ENCODE measurements at places on chromosomes 5 and 9.

GRCh38 chr9:123364241-123364824, 8.3 kb downstream of the CRB2 start:
- no peak for DNase-seq

DNA sequence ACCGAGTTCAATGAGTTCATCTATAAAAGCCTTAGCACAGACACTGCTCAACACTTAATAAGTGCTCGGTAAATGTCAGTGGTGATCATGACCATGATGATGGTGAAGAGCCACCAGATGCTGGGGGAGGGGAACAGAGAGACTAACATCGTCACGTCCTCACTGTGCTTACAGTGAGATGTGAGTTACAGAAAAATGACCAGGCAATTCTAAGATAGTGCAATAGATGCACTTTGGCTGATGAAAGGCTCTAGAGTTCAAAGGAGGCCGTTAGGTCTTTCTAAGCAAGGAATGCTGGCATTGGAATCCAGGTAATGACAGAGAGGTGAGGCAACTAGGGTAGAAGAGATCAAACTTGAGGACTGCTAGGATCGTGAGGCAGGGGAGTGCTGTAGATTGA, 36.7 kb downstream of the ARL15 start:
- no peak for DNase-seq

GRCh38 chr9:85118990-85119755, 449.6 kb downstream of the NTRK2 start:
- no peak for DNase-seq

DNA sequence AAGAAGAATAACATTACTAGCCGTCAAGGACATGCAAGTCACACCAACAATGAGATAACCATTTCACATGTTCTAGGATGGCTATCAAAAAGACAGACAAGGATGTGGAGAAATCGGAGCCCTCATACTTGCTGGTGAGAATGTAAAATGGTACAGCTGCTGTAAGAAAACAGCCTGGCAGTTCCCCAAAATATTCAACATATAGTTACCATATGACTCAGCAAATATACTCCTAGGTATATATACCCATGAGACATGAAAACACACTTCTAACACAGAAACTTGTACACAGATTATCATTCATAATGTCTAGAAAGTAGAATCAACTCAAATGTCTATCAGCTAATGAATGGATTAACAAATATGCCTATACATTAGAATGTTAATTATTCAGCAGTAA, 105.4 kb upstream of the PCAT7 start:
- no peak for DNase-seq

- no peak for DNase-seq
Measured at GRCh38 chr5:102796498-102796897, 41.4 kb downstream of the PAM start.

- peak; percentile 54 for DNase-seq
Measured at GRCh38 chr5:123035360-123035917, 1.1 kb downstream of the PPIC start.

GRCh38 chr9:132295181-132295580, 59.6 kb downstream of the SETX start:
- DNase-seq, result no peak

DNA sequence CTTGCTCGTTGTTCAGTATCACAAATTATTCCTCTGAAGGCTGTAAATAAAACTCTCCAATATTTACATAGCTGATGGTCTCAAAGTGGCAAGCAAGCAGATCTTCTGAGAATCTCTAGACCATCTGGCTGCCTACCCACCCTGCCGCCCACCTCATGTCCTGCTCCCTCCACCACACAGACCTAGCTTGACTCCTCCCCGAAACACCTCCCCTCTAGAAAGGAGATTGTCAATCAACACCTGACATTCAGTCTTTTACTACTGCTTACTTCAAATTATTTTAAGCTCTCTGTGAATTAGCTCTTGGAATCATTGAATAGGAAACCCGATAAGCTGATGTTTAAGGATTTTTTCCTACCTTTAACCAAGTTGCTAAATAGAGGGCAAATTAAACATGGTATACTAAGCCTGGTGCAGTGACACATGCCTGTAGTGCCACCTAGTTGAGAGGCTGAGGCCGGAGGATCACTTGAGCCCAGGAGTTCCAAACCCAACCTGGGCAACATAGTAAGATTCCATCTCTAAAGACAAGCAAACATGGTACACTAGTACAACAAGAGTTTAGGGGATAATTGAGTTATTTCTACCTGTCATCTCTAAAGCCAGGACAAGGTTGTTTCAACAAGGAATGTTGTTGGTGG, 10.9 kb upstream of the SOWAHA start:
- DNase-seq, result no peak

- DNase-seq, result no peak
Measured at GRCh38 chr5:63774939-63775338, 187.3 kb downstream of the HTR1A start.

DNA sequence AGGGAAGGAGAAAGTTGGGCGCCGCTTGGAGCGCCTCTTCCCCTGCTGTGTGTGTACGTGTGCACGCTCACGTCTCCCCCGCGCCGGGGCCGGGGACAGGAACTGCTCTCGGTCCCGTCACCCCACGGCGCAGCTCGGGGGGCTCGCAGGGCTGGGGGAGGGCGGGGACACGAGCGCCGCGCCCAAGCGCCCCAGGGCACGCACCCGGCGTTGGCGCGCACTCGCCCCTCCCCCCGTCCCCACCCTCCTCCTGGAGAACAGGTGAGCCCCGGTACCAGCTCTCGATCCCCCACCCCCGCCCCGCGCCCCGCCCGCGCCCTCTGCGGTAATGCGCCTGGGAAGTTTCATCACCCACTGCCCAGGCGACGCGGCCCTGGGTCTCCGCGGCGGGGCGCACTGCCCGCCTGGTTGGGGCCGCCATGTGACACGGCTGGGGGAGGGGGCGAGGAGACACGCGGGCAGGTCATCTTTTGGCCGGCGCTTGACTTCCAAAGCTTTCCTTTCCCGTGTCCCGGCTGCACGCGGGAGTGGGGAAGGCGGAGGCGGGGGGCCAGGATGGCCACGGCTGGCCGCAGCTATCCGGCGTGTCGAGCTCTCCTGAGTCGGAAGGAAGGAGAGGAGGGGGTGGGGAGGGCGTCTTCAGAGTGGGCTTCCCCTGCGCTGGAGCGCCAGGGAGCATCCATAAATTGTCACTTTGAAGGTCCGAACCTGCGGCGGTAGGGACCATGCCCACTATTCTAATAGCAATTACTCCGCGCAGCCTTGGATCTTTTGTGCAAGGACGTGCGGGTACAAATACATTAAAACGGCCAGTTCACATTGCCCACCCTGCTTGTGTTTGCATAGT, 1.5 kb upstream of the STC2 start:
- DNase-seq, result peak; percentile 63

- no peak for DNase-seq
Measured at GRCh38 chr5:181236471-181236870, 7.2 kb downstream of the RACK1 start.

DNA sequence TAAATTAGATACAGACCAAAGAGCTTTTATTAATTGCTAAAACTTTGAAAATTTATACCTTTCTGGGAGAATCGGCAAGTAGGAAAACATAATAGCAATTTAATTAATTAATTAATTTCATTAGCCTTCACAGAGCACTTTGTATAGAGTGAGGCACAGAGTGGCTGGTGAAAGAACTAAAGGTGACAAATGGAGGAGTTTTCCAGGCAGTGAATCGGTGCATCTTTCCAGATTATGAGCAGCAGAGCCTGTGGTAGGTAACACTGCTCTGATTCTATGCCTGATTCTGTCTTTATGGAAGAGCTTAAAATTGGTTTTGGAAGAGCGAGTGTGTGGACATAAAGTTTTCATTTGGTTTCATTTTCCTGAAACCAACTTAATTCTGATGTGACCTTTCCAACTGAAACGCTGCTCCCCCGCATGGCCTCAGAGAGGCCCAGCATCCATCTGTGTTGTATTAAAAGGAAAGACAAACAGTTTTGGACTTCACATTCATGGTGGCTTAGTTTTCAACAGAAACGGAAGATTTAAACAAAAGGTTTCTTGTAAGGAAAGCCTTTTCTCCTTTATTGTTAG, 188.9 kb upstream of the RPS23 start:
- DNase-seq, result no peak

DNA sequence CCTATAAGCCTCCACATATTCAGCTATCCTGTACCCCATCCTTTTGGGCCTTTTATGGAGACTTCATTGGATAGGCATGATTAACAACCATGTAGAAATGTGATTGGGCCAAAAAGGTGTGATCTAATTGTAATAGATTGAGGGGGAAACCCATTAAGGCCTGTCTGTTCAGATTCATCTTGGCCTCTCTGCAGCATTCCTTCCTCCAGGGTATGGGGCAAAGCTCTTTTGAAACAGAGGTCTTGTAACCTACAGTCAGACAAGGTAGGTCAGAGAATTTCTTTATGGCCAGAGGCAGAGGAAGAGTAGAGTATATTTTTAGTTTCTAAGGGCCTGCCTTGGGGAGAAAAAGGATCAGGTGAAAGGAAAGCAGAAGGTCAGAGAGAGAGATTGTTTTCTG, 98.5 kb downstream of the INVS start:
- DNase-seq, result no peak

GRCh38 chr9:103789686-103790085, 304.4 kb upstream of the SMC2 start:
- peak; percentile 11 for DNase-seq

GRCh38 chr5:483434-484140, 40.6 kb downstream of the EXOC3 start:
- no peak for DNase-seq

DNA sequence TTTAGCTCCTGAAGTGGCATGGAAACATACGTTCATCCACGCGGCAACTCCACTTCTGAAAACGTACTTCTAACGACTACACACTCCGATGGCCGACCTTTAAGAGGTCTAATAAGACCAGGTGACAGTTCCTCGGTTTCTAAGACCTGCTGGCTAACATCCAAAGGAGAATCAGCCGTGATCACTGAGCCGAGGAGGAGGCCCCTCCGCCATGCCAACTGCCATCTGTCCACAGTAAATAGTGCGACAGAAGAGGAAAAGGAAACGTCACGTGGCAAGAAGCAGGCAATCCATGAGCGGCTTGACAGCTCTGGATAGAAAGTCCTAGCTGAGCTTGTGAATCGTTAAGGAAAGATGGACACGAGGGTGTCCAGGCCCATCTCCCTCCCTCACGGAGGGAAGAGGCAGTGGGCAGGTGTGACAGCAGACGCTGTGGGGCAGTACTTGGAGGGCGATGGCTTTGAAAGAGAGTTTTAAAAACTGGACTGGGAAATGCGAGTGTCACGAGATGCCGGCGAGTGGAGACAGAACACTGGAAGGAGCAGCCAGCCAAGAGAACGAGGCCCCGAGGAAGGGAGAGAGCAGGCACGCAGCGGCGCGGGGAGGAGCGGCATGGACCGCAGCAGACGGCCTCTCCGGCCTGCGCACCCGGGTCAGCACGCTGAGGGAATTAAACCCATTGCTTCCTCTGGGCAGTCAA, 66.7 kb upstream of the TBC1D9B start:
- DNase-seq, result no peak

DNA sequence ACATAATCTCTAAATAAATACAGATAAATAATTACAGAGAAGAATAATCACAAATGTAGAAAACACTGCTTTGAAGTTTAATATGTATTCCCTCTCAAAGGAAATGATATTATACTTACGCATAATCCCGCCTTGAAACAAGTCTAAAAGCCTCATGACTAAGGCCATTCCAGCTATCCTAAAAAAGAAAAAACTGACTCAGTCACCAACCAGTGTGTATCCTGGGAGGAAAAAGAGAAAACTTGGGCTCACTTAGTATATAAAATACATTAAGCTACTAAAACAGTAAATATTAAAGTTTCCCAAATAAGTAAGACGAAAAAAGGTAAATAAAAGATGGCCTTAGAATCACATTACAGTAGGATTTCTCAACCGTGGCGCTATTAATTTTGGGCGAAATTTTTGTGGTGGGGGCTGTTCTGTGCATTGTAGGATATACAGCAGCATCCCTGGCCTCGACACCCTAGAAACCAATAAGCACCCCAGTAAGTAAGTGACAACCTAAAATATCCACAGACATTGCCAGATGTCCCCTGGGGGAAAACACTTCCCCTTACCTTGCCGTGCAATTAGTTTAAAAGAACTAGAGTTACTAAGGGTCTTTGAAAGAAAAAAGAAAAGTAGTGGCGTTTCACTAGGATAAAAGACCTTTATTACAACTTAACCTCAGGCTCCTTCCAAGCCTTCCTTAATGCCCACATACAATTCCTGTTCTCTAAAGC, 1.1 kb downstream of the HSPA9 start:
- DNase-seq, result no peak

GRCh38 chr9:123353984-123354591, 1.9 kb upstream of the CRB2 start:
- peak; percentile 84 for DNase-seq
